GM13976 (cell line): ENCODE measurements at places on chromosomes 12 and 14.
A peak's percentile ranks its signal among the peaks of the same experiment; 100 is the strongest.

- no peak for DNase-seq
These were observed 5.4 kb downstream of the FBXW8 start for GRCh38 chr12:116916122-116916521.

DNA sequence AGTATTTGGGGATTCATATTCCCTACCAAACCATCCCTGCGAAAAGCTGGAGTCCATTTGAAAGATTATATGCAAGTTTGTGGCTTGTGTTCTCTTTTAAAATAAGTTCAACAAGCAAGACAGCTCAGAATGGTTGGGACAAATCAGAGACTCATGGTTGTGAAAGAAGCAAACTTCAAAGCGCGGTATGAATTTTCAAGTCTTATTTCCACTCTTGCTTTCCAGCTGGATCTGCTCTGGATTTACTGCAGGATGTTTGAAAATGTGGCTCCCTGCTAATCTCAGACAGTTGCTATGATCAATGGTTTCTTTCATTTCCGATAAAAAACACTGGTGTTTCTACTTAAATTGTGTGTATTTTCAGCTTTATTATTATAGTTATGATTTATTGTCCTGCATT lies 477.5 kb downstream of the RAD51B start:
- no peak for DNase-seq

GRCh38 chr12:124566997-124567672 lies at the start of gene NCOR2:
NCOR2 (minus strand) TSS chr12:124567612; CDS start chr12:124495251, 72,361 bp downstream.
- peak; percentile 79 for DNase-seq

GRCh38 chr12:19855851-19856250 lies 416.6 kb downstream of the AEBP2 start:
- no peak for DNase-seq

- DNase-seq: no peak
These were observed 279.6 kb downstream of the PRKD1 start for GRCh38 chr14:29648045-29648444.

- peak; percentile 63 for DNase-seq
These were observed 740 bp upstream of the PRPF40B start for GRCh38 chr12:49622501-49623141.

GRCh38 chr12:68490476-68490875 lies 120.2 kb upstream of the RAP1B start:
- no peak for DNase-seq
